ENCODE measurements at places on chromosomes 11 and 22.
A peak's percentile ranks its signal among the peaks of the same experiment; 100 is the strongest.

DNA sequence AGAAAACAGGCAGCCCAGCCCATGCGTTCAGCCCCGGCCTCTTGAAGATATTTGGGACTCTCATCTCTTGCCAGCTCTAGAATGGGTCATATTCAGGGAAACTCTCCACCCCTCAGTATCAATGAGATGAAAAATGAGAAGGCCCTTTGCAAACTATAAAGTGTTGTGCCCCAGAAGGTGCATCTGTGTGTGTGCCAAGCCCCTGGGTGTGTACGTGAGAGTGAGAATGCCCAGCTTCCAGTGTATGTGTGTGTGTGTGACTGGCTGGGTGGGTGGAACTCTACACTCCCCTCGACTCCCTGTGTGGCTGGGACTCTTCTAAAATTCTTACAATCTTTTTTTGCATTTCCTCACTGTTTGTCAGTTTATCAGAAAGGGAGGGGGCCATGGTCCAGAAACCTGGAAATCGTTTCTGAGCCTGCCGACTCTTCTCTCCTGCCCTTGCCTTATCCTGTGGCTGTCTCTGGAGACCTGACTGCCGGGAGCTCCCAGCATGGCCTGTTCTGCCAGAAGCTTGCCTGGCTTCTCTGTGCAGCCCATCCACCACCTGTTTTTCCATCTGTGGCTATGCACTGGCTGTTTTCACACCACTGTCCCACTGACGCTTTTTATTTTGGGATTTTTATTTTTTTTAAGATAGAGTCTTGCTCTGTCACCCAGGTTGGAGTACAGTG is 1.2 kb downstream of the P2RY6 start:
- no peak for DNase-seq

DNA sequence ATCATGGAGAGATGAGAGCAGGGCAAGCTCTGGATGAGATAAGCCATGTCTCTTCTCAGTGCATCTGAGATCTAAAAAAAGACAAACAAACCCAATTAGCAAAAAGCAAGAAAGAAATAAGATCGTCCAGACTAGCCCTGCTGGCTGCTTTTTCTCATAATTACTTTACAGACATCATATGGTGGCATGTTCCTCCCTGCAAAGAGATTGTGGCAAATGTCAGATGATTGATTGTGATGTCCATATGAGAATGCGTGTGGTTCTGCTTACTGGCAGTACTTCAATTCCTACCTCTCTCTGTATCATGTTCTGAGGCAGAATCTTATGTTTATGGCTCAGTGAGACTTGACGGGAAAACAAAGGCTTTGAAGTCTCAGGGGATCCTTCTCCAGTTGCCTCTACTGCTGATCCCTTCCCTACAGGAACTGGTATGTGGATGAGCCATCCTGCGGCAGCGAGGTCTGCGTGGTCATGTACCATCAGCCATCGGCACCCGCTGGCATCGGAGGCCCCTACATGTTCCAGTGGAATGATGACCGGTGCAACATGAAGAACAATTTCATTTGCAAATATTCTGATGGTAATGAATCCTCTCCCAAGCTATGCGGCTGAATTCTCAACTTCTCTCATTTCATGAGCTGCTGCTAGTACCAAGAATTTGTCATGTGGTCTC is 8.8 kb downstream of the LAYN start:
- peak; percentile 53 for DNase-seq

GRCh38 chr11:129251067-129251466 is 58.9 kb upstream of the ARHGAP32 start:
- DNase-seq = no peak

DNA sequence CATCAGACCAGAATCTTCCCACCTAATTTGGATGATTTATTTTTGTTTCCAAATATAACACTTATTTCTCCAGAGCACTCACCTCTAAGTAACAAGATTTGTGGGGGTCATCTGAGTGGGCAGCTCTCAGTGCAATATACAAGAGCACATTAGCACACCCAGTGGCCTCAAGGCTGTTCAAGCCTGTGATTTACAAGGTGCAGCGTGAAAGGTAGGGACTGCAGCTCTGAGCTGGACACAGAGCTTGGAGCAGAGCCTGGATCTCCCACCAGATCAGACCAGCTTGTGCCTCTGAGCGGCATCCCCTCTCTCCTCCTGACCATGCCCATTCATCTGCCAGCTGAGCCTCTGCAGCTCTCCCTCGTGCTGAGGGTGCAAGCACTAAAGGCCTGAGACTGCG is 323.3 kb upstream of the ZC3H12C start:
- no peak for DNase-seq

- no peak for DNase-seq
Measured at GRCh38 chr11:61480994-61481335, 27.6 kb upstream of the LRRC10B start.

DNA sequence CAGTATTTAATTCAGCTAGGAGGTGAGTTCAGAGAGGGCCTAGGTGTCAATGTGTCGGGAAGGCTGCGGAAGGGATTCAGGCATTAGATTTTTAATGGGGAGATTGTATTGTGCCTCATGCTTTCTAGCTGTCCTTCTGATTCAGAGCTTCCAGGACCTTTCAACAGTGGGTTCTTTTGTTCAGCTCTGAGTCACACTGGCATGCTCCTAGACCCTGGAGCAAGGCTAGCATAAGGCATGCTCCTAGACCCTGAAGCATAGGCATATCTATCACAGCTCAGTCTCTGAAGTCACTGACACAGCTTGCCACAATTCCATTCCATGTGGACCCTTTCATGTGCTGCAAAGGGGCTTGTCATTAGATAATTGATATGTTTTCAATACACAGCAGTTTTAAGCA is 396.9 kb downstream of the RAB38 start:
- DNase-seq = no peak

GRCh38 chr11:16969010-16969999 is 44.9 kb downstream of the PLEKHA7 start:
- no peak for DNase-seq

- DNase-seq = no peak
Measured at GRCh38 chr11:83093634-83094033, 21.9 kb upstream of the RAB30 start.

DNA sequence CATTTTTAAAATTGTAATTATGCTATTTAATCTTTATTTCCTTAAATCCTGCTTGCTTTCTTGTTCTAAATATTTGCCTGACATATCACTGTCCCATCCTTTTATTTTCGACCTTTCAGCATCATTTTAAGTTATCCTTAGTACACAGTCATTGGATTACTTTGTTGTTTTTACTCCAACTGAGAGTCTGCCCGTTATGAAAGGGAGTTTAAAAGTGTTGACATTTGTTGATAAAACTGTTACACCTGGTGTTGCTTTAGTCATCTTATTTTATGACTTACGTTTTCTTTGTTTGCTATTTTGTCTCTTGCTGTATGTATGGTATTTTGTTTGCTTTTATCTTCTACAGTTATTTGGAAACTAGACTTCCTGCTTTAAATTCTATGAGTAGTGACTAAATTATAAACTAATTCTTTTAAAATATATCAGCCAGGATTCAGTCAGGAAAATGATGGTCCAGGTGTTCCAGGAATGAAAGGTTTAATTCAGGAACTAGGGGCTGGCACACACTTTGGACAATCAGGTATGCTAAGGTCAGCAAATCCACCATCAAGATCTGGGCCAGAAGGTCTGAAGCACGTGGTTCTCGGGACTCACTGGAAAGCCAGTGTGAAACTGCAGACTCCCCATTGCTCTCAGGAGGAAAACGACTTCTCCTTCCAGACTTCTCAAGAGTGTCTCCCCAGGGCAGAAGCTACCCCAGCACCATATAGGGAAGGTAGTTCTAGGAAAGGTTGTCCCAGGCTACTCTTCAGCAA is 86.0 kb downstream of the RASSF10 start:
- DNase-seq = no peak

GRCh38 chr11:45655012-45655283 is 10.5 kb downstream of the CHST1 start:
- DNase-seq = no peak

GRCh38 chr22:49828599-49828965 is 909 bp upstream of the BRD1 start:
- DNase-seq = no peak

- no peak for DNase-seq
Measured at GRCh38 chr11:111743700-111744099, 22.5 kb downstream of the PPP2R1B start.

DNA sequence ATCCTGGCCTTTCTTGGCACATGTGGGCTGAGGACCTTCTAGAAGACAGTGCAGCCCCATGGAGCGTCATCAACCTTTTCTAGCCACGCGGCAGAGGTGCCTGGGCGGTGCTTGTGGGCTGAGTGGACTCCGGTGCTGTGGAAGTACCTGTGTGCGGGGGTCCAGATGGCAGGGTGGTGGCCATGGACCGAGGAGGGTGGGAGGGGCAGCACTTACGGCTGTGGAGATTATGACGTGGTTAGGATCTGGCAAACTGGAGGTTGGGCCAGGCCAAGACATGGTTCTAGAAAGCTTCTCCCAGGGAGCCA is 2.0 kb downstream of the TUB start:
- no peak for DNase-seq

DNA sequence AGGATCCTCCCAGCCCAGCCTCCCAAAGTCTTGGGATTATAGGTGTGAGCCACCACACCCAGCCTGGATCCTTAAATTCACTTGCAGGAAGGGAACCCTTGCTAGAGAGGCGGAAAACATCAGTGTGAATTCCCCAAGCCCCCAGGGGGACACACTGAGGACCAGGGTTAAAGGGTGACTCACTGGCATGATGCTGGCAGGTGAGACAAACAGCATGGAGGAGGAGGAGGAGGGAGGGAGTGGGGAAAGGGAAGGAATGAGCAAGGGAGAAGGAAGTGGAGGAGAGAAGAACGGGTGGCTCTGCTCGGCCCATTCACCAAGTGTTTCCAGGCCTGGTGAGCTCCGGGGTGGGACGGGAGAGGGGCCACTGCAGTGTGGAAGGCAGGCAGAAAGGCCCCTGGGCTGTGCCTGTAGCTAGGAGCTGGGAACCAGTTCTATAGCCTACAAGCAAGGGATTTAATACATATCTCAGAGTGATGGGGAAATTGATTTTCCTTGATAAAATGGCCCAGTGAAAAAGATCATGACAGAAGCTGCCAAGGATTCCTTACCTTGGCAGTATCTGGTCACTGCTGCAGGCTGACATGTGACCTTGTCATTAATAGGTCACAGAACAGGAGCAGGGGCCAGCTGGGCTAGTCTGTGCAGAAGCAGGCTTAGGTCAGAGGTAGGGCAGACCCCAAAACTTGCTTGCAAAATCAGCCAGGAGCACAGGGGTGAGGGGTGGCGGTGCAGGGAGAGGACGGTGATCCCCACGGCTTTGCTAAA is 370.2 kb downstream of the SHANK2 start:
- no peak for DNase-seq

- DNase-seq = peak; percentile 44
Measured at GRCh38 chr11:47411884-47412746, 3.7 kb downstream of the SLC39A13 start.

DNA sequence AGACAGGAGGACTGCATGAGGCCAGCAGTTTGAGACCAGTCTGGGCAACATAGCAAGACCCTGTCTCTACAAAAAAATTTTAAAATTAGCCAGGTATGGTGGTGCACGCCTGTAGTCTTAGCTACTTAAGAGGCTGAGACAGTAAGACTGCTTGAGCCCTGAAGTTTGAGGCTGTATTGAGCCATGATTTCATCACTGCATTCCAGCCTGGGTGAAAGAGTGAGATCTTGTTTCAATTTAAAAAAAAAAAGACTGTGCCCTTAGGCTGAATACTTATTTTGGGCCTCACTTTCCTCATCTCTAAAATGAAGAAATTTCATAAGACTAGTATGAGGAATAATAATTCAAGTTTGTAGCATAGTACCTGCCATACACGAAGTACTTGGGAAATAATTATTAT is 6.9 kb downstream of the AQP11 start:
- peak; percentile 75 for DNase-seq

DNA sequence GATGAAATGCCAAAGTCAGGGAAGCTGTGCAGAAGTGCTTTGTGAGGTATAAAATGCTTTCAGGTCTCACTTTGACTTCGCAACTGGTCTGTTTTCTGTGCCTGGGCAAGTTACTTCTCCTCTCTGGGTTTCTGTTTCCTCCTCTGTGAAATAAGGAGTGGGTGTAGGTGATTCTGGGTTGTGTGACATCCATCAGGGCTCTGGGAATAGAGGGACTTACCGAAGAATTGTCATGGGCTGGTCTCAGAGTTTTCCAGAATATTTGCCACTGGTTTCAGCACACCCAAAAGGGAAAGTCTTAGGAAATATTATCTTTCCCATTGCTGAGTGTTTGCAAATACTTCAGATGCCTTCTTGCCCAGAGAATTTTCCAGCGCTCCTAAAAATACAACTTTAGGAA is 118.4 kb downstream of the KIAA1671 start:
- peak; percentile 9 for DNase-seq

- DNase-seq = no peak
Measured at GRCh38 chr11:35598254-35599125, 19.8 kb upstream of the FJX1 start.

GRCh38 chr11:122655527-122656072 is at the start of gene UBASH3B:
Gene UBASH3B (plus strand): TSS chr11:122655722. CDS start chr11:122656050, 328 bp downstream.
- peak; percentile 91 for DNase-seq

GRCh38 chr22:49213731-49214352 is 613.8 kb downstream of the BRD1 start:
- DNase-seq = no peak

GRCh38 chr11:112162761-112163546 is 940 bp downstream of the IL18 start:
- DNase-seq = peak; percentile 38

DNA sequence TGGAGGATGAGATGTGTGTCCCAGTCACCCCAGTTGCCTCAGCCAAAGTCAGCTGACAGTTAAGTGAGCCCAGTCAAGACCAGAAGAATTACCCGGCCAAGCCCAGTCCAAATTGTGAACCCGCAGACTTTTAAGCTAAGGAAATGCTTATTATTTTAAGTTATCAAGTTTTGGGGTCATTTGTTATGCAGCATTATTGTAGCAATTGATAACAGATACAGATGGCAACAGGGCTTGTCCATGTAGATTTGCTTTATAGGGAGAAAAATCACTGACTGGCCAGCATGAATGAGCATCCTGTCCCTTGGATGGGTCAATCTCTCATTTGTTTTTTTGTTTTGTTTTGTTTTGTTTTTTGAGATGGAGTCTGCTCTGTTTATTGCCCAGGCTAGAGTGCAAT is 22.9 kb downstream of the SDHAF2 start:
- no peak for DNase-seq

DNA sequence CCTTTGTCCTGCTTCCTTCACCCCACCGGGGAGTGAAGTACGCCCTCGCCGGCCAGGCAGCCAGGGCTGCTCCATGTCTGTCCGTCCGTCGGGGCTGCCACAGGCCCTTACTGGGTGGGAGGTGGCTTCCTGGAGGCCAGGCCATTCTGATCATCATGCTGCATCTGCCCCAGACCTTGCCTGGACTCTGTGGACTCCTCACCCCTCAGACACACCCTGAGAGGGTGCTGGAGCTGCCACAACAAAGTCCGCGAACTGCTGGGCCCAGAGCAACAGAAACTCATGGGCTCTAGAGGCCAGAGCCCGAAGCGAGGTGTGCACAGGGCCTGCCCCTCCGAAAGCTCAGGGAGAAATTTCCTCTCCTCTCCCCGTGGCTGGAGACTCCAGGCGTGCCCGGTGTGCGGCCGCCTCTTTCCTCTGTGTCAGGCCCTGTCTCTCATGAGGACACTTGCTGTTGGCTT is 124.2 kb downstream of the KCNQ1OT1 start:
- DNase-seq = no peak
